ENCODE measurements at places on chromosomes 12 and 14. TPM values are rescaled to one million over a fixed set of nuclear protein-coding genes. Genes with fewer than 3 reads are reported as not detected.

The FAM90A1 gene
- total RNA-seq: not detected

The CSAD gene
- 8.4 TPM for total RNA-seq

The FGF6 gene
- total RNA-seq: not detected

The RNASE7 gene
- not detected for total RNA-seq

The GSG1 gene
- total RNA-seq: not detected

The TCL1B gene
- not detected for total RNA-seq

The HOXC12 gene
- not detected for total RNA-seq

The CLEC12A gene
- not detected for total RNA-seq

The DUSP6 gene
- 9.5 TPM for total RNA-seq

The GZMB gene
- total RNA-seq: not detected

The ERP27 gene
- total RNA-seq: not detected

The STAC3 gene
- 0.63 TPM for total RNA-seq

The GTF2A1 gene
- total RNA-seq: 43.5 TPM

The C1S gene
- 378 TPM for total RNA-seq

The ANG gene
- 3.9 TPM for total RNA-seq

The SDSL gene
- total RNA-seq: 14.2 TPM

The OR6C2 gene
- total RNA-seq: not detected

The ANHX gene
- not detected for total RNA-seq

The GCH1 gene
- 1.1 TPM for total RNA-seq

The SMARCD1 gene
- 15.1 TPM for total RNA-seq

The CARMIL3 gene
- 0.17 TPM for total RNA-seq

The TEAD4 gene
- 2.5 TPM for total RNA-seq

The RNF212B gene
- not detected for total RNA-seq

The PPP4R4 gene
- 0.34 TPM for total RNA-seq

The GDF3 gene
- not detected for total RNA-seq

The GXYLT1 gene
- total RNA-seq: 4.7 TPM

The HPD gene
- 0.60 TPM for total RNA-seq

The MANSC4 gene
- total RNA-seq: not detected

The RNASE3 gene
- total RNA-seq: 0.16 TPM

The KRT72 gene
- total RNA-seq: not detected

The KLRF1 gene
- not detected for total RNA-seq

The ANKRD33 gene
- total RNA-seq: 0.16 TPM

The SDR9C7 gene
- total RNA-seq: not detected

The RNU7-1 gene
- total RNA-seq: not detected

The KRT3 gene
- total RNA-seq: not detected

The ART4 gene
- not detected for total RNA-seq

The ALKBH2 gene
- 19.5 TPM for total RNA-seq

The KLHL33 gene
- 0.60 TPM for total RNA-seq

The PLEK2 gene
- total RNA-seq: 2.6 TPM

The AMDHD1 gene
- 0.09 TPM for total RNA-seq

The INHBC gene
- not detected for total RNA-seq

The TMEM117 gene
- 7.4 TPM for total RNA-seq

The WNT5B gene
- 28.5 TPM for total RNA-seq

The HRK gene
- not detected for total RNA-seq

The RERG gene
- total RNA-seq: not detected

The UNC79 gene
- 0.16 TPM for total RNA-seq

The LTB4R gene
- total RNA-seq: 0.94 TPM

All from bronchial smooth muscle cell (primary cell).